ENCODE measurements at places on chromosomes 3 and 15. TPM values are rescaled to one million over a fixed set of nuclear protein-coding genes. Genes with fewer than 3 reads are reported as not detected.

DNA sequence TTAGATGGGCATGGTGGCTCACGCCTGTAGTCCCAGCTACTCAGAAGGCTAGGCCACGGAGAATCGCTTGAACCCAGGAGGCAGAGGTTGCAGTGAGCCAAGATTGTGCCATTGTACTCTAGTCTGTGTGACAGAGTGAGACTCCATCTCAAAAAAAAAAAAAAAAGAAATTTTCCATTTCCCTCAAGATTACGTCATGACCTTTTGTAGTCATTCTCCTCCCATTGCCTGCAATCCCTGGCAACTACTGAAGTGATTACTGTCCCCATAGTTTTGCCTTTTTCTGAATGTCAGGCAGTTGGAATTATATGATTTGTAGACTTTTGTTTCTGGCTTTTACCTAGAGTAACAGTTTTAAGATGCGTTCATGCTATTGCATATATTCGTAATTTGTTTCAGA, 28.0 kb downstream of the WDR76 start:
- H3K27ac ChIP-seq, result no peak overlapping the region
- H3K36me3 ChIP-seq, result peaks cover 10% of the 10 kb centered on the region
- H3K27me3 ChIP-seq, result no peaks in the 10 kb centered on the region
- no peak for DNase-seq
- no peaks in the 10 kb centered on the region for H3K4me1 ChIP-seq

DNA sequence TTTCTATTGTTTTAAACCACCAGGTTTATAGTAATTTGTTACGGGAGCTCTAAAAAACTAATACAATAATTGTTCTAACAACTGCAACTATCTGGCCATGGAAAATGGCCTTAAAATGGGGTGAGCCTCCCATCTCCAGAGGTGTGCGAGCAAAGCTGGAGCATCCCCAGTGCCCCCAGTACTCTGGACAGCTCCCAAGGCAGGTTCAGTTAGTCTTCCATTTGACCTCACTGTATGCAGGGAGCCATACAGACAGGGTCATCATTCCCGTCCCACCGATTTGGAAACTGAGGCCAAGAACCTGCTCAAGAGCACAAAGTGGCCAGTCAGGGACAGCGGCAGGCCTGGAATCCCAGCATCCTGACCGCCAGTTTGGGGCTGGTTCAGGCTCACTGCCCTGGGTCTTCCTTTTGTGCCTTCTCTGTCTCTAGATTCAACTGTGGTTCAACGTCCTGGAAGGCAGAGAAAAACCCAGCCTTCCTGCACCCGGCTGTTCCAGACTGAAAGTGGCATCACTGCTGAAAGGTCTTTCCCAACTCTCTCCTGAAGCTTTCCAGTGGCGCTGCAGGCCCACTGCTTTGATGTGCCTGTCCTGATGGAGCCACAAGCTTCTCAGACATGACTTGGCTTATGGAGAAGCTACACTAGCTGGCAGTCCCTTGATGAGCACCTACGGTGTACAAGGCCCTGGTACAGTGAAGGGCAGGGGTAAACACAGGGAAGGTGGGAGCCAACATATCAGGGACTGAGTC, 76.6 kb upstream of the LINGO1 start:
- H3K36me3 ChIP-seq, result no peaks in the 10 kb centered on the region
- H3K4me1 ChIP-seq, result no peaks in the 10 kb centered on the region
- no peak overlapping the region for H3K27ac ChIP-seq
- no peak overlapping the region for H3K4me3 ChIP-seq
- peak; percentile 73 for DNase-seq

GRCh38 chr3:71341721-71342120, 241.8 kb downstream of the FOXP1 start:
- H3K27me3 ChIP-seq, result no peaks in the 10 kb centered on the region
- H3K4me1 ChIP-seq, result peaks cover 5% of the 10 kb centered on the region
- no peaks in the 10 kb centered on the region for H3K36me3 ChIP-seq
- no peak overlapping the region for H3K27ac ChIP-seq
- H3K4me3 ChIP-seq, result no peak overlapping the region
- DNase-seq, result peak; percentile 73

DNA sequence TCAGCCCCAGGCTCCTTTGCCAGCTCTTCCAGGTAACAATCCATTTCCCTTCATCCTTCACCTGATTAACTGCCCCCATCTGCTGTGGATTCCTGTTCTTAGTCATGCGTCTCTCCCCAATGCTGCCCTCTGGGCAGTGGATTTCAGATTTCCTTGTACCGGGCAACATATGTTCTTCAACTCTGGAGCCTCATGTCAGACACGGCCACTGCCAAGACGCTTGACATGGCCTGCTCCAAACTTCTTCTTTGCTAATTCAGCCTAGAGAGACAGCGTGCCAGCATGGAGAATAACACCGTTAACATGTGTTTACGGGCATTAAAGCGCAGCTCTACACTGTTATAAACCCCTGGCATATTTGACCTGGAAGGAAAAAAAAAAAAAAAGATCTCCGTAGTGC, 1035.1 kb upstream of the NR2F2 start:
- no peak overlapping the region for H3K27ac ChIP-seq
- H3K4me1 ChIP-seq, result no peaks in the 10 kb centered on the region
- H3K36me3 ChIP-seq, result no peaks in the 10 kb centered on the region
- no peaks in the 10 kb centered on the region for H3K27me3 ChIP-seq

- H3K27ac ChIP-seq, result peak overlapping the region; percentile 75
- DNase-seq, result peak; percentile 97
- no peaks in the 10 kb centered on the region for H3K27me3 ChIP-seq
- peaks cover 11% of the 10 kb centered on the region for H3K36me3 ChIP-seq
Observed at GRCh38 chr15:96345560-96346399, 15.3 kb downstream of the NR2F2 start.

DNA sequence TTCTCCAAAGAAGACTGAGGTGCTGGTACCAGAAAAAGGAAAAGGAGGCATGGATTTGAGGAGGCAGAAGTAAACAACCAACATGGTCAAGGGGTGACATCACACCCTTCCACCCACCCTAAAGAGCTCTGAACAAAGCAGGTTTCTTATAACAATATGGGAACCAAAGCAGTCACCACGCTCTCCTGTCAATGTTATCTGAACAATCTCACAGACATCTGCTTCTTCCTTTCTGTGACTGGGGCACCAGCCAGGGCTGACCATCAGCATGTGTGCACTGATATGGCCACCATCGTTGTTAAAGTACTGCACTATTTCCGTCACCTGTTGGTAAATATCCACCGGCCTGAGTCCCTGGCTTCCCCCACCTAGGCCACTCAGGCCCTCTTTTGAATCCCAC, 252.9 kb downstream of the SHQ1 start:
- H3K4me1 ChIP-seq, result peaks cover 20% of the 10 kb centered on the region
- no peaks in the 10 kb centered on the region for H3K36me3 ChIP-seq
- H3K27ac ChIP-seq, result no peak overlapping the region
- peaks cover 15% of the 10 kb centered on the region for H3K27me3 ChIP-seq
- no peak for DNase-seq

- DNase-seq, result no peak
- H3K36me3 ChIP-seq, result no peaks in the 10 kb centered on the region
- no peaks in the 10 kb centered on the region for H3K4me1 ChIP-seq
- H3K27me3 ChIP-seq, result peaks cover 13% of the 10 kb centered on the region
- H3K4me3 ChIP-seq, result no peak overlapping the region
Observed at GRCh38 chr15:80264031-80264430, 12.0 kb upstream of the CTXND1 start.

DNA sequence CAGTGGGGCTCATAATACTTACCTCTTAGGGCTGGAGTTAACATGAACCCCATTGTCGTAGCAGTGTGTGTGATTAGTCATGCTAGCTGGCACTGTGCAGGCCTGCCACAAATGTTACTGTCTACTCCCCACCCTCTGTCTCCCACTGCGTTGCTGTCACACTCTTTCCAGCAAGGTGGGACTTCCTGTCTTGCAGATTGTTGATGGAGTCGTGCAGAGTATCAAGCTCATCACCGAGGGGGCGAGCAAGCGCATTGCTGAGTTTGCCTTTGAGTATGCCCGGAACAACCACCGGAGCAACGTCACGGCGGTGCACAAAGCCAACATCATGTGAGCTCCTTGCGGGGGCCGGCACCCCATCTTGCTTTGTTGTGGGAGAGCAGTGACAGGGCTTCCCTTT, 12.9 kb downstream of the IDH3A start:
- DNase-seq, result no peak
- no peaks in the 10 kb centered on the region for H3K4me1 ChIP-seq
- no peak overlapping the region for H3K27ac ChIP-seq
- no peak overlapping the region for H3K4me3 ChIP-seq
- H3K27me3 ChIP-seq, result no peaks in the 10 kb centered on the region
- peaks cover 55% of the 10 kb centered on the region for H3K36me3 ChIP-seq

- H3K36me3 ChIP-seq, result no peaks in the 10 kb centered on the region
- peaks cover 2% of the 10 kb centered on the region for H3K4me1 ChIP-seq
- no peak overlapping the region for H3K27ac ChIP-seq
- no peaks in the 10 kb centered on the region for H3K27me3 ChIP-seq
- H3K4me3 ChIP-seq, result no peak overlapping the region
Observed at GRCh38 chr3:177642042-177642803, 444.9 kb upstream of the TBL1XR1 start.

DNA sequence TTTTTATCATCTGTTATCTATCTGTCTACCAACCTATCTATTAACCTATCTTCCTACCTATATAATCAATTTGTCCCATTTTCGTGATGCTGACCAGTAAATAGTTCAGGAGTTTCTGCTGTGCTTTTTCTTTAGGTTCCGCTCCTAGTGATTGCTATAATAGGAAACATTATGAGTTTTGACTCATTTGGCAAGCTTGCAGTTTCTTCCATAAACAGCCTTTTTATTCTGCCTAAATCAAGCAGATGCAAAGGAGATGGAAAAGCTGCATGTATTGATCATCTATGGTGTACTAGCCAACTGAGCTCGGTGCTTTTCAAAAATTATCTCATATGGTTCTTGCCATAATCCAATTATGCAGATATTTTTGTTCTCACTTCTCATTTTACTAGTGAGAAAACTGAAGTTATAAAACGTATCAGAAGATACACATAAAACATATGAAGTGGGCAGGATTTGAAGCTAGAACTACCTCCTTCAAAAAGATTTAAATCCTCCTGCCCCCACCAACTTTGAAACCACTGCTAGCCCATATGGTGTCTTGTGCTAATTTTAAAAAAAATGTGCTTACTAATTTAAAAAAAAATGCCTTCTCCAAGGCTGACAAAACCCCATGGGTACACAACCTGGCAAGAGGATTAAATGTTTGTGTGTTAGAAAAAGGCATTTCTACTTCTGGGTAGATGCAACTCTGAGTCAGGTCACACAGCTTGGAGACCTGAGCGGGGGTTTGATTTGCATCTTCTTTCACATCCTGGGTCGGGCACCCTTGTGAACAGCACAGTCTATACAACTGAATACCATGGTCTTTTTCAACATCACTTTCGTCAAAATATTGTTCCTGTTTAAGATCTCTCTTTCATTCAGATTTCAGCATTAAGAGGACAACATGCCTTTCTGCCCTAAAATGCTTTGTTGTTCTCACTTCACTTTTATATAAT, 267.0 kb downstream of the CHL1 start:
- DNase-seq, result no peak
- no peaks in the 10 kb centered on the region for H3K4me1 ChIP-seq
- no peaks in the 10 kb centered on the region for H3K36me3 ChIP-seq
- no peak overlapping the region for H3K27ac ChIP-seq
- H3K27me3 ChIP-seq, result no peaks in the 10 kb centered on the region

DNA sequence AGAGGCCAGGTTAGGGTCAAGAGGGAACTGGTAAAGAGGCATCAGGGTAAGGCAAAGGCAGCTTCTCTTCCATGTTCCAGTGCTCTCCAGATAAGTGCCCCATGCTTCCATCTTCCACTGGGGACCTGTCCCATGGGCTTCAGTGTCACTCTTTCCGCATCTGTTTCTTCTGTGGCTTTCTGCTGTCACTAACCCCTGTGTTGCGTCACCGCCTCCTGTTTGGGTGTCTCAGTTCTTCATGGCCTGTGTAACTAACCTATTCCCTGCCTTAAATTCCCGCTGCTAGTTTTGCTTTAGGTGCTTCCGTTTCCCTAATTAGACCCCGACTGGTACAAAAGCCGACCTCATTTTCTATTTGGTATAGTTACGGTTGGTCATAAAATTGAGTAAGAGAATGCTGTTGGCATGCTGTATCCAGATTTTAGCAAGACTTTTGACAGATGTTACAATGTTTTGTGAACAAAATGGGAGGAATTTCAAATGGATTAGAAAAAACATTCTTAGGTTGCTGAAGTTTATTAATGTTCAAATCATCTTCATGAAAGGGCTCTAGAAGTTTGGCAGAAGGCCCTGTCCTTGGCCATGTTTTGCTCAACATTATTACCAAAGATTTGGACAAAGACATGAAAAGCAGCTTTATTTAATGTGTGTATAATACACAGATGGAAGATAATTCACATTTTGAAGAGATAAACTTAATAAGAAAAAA, 245.3 kb downstream of the BBX start:
- no peak for DNase-seq
- H3K36me3 ChIP-seq, result peaks cover 4% of the 10 kb centered on the region
- no peak overlapping the region for H3K27ac ChIP-seq
- H3K27me3 ChIP-seq, result no peaks in the 10 kb centered on the region
- no peak overlapping the region for H3K4me3 ChIP-seq
- H3K4me1 ChIP-seq, result no peaks in the 10 kb centered on the region

- peaks cover 15% of the 10 kb centered on the region for H3K4me1 ChIP-seq
- no peak for DNase-seq
- H3K4me3 ChIP-seq, result no peak overlapping the region
- H3K27ac ChIP-seq, result no peak overlapping the region
- no peaks in the 10 kb centered on the region for H3K27me3 ChIP-seq
Observed at GRCh38 chr3:61804782-61805181, 243.4 kb downstream of the PTPRG start.

DNA sequence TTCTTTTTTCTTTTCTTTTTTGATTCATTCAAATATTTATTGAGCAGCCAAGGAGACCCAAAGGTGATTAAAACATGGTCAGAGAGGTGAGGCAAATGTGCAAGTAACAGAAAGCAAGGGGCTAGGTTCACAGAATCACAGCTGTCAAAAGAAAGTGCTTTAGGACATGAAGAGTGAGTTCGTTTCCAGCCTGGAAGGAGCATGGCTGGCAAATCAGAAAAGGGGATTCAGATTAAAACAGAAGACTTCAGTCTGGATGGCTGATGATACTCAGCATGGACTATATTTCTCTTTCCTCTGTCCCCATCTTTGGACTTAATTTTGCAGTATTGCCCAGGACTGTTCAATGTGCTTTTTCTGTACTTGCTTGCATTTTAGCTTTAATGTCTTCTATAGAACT, 151.2 kb downstream of the NR1D2 start:
- H3K4me3 ChIP-seq, result no peak overlapping the region
- peak; percentile 67 for DNase-seq
- H3K27ac ChIP-seq, result no peak overlapping the region
- no peaks in the 10 kb centered on the region for H3K27me3 ChIP-seq
- no peaks in the 10 kb centered on the region for H3K4me1 ChIP-seq
- no peaks in the 10 kb centered on the region for H3K36me3 ChIP-seq

Gene C3orf49
- not detected for total RNA-seq

Gene ZDHHC23
- 1.1 TPM for total RNA-seq

Gene PLSCR1
- 35.1 TPM for total RNA-seq

Gene FSTL1
- total RNA-seq, result 2,074 TPM

Gene A4GNT
- total RNA-seq, result not detected

Gene CIP2A
- total RNA-seq, result 6.9 TPM

Gene C3orf70
- 1.4 TPM for total RNA-seq

All from osteoblast (primary cell).